Activated CD4-positive, alpha-beta T cell treated with anti-CD3 and anti-CD28 coated beads, Interleukin-10, Interleukin-2, amounts not matched to agents 100 ng/mL and 50 ng/mL, durations not matched to agents 16 hours and 8 hours (primary cell): ENCODE measurements at places on chromosomes 2 and 18.

DNA sequence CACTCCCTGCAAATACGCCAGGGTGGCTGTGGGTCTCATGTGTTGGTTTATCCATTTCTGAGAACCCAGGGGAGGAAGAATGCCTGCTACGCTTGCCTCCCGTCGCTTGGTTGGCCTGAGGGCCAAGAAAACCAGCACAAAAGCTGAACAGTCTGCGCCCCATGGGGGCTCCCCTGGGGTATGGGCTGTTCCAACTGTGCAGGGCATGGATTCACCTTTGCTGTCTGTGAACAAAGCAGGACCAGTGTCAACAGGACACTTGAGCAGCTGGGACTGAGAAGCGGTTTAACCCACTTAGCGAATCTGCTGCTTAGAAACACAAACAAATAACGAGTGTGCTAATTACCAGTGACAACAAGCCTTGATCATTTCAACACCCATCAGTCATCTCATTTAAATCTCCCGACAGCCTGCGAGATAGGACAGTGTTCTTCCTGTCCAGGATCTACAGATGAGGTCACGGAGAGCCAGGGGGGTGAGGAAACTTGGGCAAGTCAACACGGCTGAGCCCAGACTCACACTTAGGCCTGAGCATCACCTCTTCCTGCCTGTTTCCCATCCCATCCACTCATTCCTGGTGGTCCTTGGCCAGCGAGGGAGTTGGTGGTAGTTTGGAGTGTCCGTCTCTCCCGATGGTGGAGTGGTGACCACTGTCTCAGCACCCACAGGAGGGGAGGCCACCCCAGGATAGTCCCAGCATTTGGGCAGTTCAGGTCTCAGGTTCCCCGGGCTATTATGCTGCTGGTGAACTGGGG, 111.6 kb upstream of the HAAO start:
- no peak for DNase-seq

DNA sequence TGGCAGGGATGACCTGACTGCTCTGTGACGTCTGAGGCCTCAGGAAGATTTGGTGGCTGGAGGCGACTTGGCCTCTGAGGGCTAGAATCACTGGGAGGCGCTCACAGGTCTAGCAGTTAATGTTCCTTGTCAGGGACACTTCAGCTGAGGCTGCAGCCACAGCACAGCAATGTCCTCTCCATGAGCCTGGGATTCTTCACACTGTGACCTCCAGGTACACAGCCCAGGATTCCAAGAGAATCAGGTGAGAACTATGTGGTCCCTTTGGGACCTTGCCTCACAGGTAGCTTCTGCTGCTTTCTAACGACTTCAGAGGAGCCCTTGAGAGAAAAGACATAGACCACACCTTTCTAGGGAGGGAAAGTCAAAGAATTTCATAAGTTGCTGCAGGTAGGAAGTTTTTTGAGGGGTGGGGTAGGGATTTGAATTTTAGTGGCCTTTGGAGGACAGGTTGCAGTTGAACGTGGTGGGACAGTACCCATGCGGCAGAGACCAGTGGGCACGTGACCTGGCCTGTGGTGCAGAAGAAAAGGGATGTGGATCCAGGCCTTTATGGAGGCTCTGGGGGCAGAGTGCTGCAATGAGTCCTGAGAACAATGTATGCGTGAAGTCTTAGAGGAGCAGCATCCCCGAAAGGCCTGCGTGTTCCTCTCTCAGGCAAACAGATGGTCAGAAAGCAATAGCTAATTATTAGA, 86.2 kb downstream of the LYPD1 start:
- no peak for DNase-seq

DNA sequence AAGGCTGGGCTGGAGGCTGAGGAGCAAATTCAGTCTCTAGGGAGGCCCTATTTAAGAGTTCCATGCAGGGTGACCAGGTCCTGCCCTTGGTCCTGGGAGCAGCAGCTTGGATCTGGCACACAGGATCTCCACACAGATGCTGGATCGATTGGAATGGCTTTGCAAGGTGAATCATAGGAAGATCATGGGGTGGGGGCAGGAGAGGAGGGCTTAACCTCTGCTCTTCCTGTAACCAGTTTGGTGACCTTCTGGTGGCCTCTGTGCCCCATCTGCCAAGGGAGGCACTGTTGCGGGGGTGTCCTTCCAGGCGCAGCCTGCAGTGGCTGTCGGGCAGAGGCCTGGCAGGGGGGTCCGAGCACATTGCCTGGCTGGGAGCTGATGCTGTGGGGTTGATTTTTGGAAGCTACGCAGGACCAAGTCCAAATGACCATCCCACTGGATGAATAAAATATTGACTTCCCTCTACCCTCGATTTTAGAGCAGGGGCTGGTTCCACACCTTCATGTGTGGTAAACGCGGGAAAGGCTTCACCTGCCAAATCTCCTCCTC, 79.7 kb downstream of the EDAR start:
- DNase-seq, result no peak

DNA sequence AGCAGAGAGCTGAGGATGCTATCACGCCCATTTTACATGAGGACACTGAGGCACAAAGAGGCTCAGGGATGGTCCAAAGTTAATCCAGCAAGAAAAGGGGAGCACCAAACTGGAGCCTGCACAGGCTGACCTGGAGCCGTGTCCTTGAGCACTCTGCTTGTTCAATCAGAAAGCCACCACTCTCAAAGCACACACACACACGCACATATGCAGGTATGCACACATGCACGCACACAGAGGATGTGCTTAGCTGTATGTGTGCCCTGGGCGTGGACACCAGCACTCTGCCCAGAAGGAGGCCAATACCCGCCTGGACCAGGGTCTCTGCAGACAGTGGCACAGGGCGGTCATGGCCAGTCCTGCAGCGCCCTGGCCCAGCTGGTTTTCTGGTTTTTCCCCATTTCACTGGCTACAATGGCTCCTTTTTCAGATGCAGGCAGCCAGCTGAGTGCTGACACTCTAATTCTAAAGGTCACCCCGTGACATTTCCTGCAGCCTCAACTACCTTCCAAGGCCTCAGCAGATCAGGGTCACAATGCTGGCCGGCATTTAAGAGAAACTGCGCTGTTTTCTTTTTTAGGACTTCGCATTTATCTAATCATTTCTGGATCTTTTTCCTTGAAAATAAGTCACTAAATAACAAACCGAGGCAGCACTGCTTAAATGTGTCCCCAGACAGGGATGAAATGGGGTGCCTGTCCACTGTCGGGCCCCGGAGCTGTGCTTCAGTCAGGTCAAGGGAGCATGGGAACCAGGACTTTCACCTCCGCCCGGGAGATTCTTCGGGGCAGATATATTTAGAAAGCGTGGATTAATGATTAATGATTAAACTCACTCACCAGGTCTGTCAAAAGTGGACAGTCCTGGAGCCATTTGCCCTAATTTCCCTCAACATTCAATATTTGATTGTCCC, 104.5 kb downstream of the HDAC4 start:
- DNase-seq, result no peak

DNA sequence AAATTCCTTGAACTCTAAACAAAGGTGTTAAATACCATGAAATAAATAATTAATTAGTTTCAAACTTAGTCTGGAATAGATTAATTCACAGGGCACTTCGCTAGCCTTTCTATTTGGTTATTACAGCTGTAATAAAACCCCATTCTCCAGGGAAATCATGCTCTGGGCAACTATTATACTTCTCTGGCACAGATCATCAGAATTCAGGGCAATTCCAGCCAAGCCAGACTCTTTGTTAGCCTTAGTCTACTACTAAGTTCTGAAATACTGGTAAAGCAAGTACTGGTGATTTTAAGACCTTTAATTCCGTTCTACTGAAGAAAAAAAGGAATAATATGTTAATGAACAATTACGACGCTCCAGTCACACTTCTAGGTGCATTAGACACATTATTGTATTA, 123.4 kb upstream of the PDE1A start:
- DNase-seq, result no peak

- DNase-seq, result no peak
Observed at GRCh38 chr18:50057009-50057408, 137.9 kb downstream of the MYO5B start.

DNA sequence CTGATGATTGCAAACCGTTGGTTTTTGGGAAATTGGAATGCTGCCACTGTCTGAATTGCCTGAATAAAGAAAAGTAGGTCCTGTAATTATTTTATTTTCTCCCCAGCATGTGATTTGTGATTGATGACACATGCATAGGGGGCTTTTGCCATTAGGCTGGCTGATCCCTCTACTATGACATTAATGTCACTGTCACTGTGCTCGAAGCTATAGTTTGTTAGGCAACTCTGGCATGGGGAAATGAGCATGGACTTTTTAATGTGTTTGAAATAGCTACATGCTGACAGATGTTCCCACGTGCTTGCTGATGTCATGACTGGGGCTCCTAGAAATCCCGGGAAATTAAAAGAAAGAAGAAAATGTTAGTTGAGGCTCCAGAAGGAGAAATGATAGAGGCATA, 99.1 kb downstream of the HRH4 start:
- DNase-seq, result no peak

DNA sequence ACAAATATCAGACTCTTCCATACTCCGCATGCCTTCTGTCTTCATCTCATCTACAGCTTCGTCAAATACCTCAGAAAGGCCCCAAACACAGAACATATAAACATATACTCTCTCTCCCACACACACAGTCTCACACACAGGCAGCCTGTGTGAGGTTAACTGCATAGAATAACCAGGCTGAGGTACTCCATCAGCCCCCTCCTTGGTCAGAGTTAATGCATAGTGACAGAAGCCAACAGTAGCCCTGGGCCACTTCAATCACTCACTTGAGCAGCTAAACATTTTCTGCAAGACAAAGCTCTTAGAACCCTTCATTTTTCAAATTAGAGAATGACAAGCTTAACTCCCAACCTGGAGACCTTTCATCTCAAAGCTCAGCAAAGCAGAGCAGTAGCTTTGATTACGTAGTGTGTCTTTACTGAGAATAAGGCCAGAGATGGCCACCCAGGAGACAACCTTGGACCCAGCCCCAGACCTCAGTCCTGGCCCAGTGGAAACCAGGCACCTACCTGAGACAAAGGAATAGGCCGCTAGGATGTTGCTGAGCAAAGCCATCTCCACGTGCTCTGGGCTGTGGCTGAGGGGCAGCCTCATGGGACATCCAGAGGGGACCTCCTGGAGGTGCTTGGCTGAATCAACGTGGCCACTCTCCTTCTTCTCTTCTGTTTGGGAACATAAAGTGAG, 43.0 kb downstream of the EVA1A start:
- no peak for DNase-seq

- DNase-seq, result no peak
Observed at GRCh38 chr2:226050822-226051221, 651.3 kb downstream of the NYAP2 start.

DNA sequence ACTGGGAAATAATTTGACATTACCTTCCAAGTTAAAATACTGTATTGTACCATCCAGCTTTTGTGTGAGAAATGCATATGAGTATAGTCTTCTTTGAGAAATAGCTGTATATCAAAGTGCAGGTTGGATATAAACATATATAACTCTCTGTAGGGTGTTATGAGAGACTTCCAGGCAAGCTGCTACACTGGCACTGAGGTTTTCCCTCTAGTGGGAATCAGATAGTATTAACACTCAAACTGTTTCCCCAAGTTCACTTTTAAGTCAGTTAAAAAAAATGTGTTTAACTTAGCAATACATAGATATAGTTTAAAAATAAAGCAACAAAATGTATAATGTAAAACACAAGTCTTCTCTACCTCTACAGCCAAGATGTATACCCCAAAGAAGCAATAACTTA, 368.4 kb upstream of the SLC8A1 start:
- DNase-seq, result no peak

- no peak for DNase-seq
Observed at GRCh38 chr2:240396623-240397541, 38.6 kb upstream of the GPC1 start.
